Muscle of leg (tissue), 16 donors: ENCODE measurements at places on chromosomes 11 and 22.

GRCh38 chr11:81459766-81460306 lies 1273.8 kb downstream of the FAM181B start:
- no peak overlapping the region for H3K4me3 ChIP-seq
- no peaks in the 10 kb centered on the region for H3K4me1 ChIP-seq
- H3K27me3 ChIP-seq, result no peaks in the 10 kb centered on the region
- no peaks in the 10 kb centered on the region for H3K36me3 ChIP-seq
- DNase-seq, result no peak
- H3K27ac ChIP-seq, result no peak overlapping the region

GRCh38 chr11:65116370-65117205 lies 913 bp downstream of the ZNHIT2 start:
- no peak overlapping the region for H3K27ac ChIP-seq
- H3K4me1 ChIP-seq, result peaks cover 47% of the 10 kb centered on the region
- DNase-seq, result no peak
- peaks cover 7% of the 10 kb centered on the region for H3K27me3 ChIP-seq
- H3K4me3 ChIP-seq, result peak overlapping the region; percentile 94

DNA sequence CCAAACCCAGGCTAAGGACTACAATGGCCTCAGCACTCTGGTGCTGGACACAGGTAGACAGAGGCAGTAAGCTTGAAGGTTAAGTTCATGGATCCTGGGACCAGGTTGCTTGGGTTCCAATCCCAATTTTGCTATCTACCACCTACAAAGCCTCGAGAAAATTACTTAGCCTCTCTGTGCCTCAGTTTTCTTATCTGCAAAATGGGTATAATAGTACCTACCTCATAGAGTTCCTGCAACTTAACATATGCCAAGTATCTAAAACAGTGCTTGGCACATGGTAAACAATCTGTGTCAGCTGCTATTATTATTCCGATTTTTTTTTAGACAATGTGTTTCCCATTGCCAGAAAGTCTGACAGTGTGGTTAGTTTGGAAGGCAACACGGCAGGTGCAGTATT lies 37.5 kb downstream of the SYN3 start:
- H3K4me1 ChIP-seq, result no peaks in the 10 kb centered on the region
- no peaks in the 10 kb centered on the region for H3K27me3 ChIP-seq
- H3K36me3 ChIP-seq, result no peaks in the 10 kb centered on the region

DNA sequence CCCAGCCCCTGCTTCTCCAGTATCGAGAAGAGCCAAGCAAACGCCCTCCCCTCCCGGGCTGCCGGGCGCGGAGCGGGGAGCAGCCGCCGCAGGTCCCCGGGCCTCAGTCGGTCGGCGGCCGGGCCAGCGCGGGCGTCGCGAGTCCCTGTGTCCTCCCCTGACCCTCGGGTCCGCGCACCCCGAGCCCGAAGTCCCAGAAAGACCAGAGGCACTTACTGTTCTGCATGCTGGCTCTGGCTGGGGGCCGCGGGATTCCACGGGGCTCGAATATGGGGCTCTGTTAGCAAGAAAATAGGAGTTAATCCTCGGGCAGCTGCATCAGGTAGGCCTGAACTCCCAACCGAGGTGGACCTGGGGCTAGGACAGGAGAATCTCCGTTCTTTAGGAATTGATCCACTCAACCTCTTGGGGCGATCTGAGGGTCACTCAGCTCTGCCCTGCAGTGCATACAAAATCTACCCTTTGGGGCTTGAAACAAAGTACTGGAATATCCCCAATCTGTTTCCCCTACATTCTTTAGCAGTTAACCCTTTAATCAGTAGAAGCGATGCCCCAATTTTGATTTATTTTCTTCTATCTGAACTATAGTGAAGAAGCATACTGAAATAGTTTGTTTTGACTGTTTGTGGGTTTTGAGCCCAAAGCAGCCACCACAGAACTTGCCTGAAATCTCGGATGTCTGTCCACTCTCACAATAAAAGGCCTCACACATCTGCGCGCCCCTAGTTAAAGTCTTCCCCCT lies 4.8 kb downstream of the PAX6 start:
- H3K36me3 ChIP-seq, result no peaks in the 10 kb centered on the region
- H3K4me1 ChIP-seq, result peaks cover 42% of the 10 kb centered on the region
- no peak for DNase-seq
- no peak overlapping the region for H3K27ac ChIP-seq
- no peak overlapping the region for H3K4me3 ChIP-seq

- no peak for DNase-seq
- no peak overlapping the region for H3K4me3 ChIP-seq
- H3K36me3 ChIP-seq, result peaks cover 50% of the 10 kb centered on the region
- H3K27ac ChIP-seq, result no peak overlapping the region
Observed at GRCh38 chr11:217704-218103, 10.2 kb downstream of the RIC8A start.

GRCh38 chr11:117068303-117068860 lies 29.8 kb downstream of the SIK3 start:
- no peaks in the 10 kb centered on the region for H3K27me3 ChIP-seq
- no peaks in the 10 kb centered on the region for H3K36me3 ChIP-seq
- no peaks in the 10 kb centered on the region for H3K4me1 ChIP-seq
- no peak overlapping the region for H3K4me3 ChIP-seq
- H3K27ac ChIP-seq, result no peak overlapping the region
- DNase-seq, result no peak

GRCh38 chr22:20866736-20867135 lies 7.9 kb downstream of the SNAP29 start:
- peak overlapping the region; percentile 74 for H3K27ac ChIP-seq
- peaks cover 9% of the 10 kb centered on the region for H3K4me1 ChIP-seq
- H3K27me3 ChIP-seq, result no peaks in the 10 kb centered on the region
- no peak overlapping the region for H3K4me3 ChIP-seq
- DNase-seq, result no peak
- peaks cover 43% of the 10 kb centered on the region for H3K36me3 ChIP-seq

DNA sequence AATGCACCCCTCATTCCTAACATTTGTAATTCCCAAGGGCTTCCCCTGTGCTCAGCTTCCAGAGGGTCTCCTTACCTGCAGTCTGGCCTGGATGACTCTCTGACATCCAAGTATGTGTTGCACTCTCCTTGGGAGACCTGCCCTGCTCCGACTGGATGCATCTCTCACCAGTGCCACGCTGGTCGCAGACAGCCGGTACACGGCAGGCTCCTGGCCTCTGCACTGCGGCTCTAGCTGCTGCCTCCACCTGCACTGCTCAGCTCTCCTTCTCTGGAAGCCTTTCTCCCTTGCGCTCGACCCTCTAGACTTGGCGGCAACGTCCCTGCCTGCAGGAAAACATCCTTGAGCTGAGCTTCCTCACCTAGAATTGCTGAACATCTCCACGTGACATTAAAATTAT lies 685.9 kb downstream of the BRD1 start:
- no peaks in the 10 kb centered on the region for H3K4me1 ChIP-seq
- H3K27ac ChIP-seq, result no peak overlapping the region
- no peaks in the 10 kb centered on the region for H3K36me3 ChIP-seq
- H3K4me3 ChIP-seq, result no peak overlapping the region
- peaks cover 5% of the 10 kb centered on the region for H3K27me3 ChIP-seq

GRCh38 chr11:79113054-79113690 lies 327.7 kb downstream of the TENM4 start:
- no peaks in the 10 kb centered on the region for H3K27me3 ChIP-seq
- H3K4me3 ChIP-seq, result no peak overlapping the region
- no peaks in the 10 kb centered on the region for H3K36me3 ChIP-seq
- H3K27ac ChIP-seq, result peak overlapping the region; percentile 23
- DNase-seq, result peak; percentile 62
- peaks cover 32% of the 10 kb centered on the region for H3K4me1 ChIP-seq

GRCh38 chr22:26675687-26676268 lies 18.4 kb downstream of the MIAT start:
- H3K4me1 ChIP-seq, result peaks cover 24% of the 10 kb centered on the region
- H3K36me3 ChIP-seq, result no peaks in the 10 kb centered on the region
- no peak overlapping the region for H3K4me3 ChIP-seq
- no peak overlapping the region for H3K27ac ChIP-seq
- DNase-seq, result no peak

DNA sequence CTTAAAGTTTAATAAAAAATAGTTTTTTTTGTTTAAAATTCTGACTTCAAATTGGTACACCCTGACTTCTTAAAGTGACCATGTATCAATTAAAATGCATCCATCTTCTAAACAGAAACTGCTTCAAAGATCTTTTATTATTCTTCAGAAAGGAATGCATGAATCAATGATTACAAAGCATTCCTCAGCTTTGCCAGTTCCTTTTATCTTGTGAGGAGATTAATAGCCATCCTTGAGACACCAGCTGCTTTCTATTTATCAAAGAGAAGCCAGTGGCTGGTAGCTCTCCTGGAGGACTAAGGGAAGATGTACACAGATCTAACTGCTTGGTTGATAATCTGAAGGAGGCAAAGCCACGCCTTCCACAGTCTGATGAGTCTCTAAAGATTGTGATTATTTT lies 2222.5 kb downstream of the LRRC4C start:
- H3K4me3 ChIP-seq, result no peak overlapping the region
- H3K27me3 ChIP-seq, result no peaks in the 10 kb centered on the region
- no peaks in the 10 kb centered on the region for H3K4me1 ChIP-seq

DNA sequence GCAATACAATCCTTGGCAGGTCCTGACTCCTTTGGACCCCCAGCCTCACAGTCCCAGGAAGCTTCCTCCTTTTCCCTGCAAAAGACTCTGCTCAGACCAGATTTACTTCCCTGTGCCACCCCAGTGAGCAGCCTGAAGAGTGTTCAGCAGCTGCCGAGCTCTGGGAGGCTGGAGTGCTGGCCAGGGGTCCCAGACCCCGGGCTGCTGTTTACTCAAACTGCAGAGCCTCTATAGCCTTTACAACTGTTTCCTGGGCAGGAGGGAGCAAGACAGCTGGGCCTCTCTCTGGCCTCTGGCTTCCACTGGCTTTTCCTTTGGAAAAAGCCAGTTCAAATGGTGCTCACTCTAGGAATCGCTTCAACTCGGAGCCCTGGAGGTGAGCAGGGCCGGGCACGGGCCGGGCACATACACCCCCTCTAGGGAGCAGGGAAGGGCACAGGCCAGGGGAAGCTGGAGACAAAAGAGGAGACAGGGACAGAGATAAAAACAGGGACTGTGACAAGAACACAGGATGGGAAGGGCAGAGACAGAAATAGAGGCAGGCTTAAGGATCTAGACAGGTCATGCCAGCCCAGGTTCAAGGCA lies 932 bp downstream of the IRAG1 start:
- H3K27me3 ChIP-seq, result no peaks in the 10 kb centered on the region
- peaks cover 26% of the 10 kb centered on the region for H3K4me1 ChIP-seq
- H3K36me3 ChIP-seq, result no peaks in the 10 kb centered on the region
- peak overlapping the region; percentile 18 for H3K4me3 ChIP-seq
- peak overlapping the region; percentile 57 for H3K27ac ChIP-seq

- H3K27ac ChIP-seq, result no peak overlapping the region
- H3K36me3 ChIP-seq, result peaks cover 10% of the 10 kb centered on the region
- peaks cover 37% of the 10 kb centered on the region for H3K4me1 ChIP-seq
- no peak for DNase-seq
Observed at GRCh38 chr22:30610299-30610698, 3.3 kb downstream of the TCN2 start.

DNA sequence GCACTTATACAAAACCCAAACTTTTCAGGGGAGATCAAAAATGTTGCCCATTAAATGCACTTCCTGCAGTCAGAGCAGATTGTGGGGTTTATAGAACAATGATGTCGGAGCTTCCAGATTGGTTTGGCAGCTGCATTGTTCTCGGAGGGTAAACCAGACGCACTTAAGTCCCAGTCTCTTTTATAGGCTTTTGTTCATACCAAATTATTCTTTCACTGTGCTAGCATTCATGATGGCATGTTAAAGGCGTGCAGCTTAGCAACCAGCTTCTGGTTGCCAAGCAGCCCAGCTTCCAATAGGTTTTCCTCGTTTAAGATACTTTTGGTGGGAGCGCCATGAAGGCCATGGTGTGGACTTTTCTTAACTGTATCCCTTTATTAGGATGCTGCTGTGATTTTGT lies 40.9 kb downstream of the ZC3H12C start:
- H3K27ac ChIP-seq, result no peak overlapping the region
- DNase-seq, result peak; percentile 28
- no peaks in the 10 kb centered on the region for H3K27me3 ChIP-seq
- no peak overlapping the region for H3K4me3 ChIP-seq
- no peaks in the 10 kb centered on the region for H3K36me3 ChIP-seq
- peaks cover 5% of the 10 kb centered on the region for H3K4me1 ChIP-seq

DNA sequence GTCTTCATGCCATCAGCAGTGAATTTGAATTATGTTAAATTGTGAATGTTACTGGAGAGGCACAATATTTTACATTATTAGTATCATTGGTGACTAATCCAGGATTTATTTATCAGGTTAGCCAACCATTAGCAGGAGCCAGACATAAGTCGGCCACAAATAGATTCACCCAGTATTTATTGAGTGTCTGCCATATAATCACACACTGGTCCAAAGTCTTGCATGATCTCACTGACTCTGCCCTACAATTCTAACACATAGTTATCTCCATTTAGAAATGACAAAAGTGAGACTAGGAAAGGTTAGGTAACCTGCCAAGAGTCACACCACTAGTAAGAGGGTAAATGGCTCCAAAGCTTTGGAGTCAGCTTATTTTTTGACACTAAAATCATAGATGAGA lies 179.6 kb downstream of the BLID start:
- H3K27ac ChIP-seq, result no peak overlapping the region
- H3K4me1 ChIP-seq, result no peaks in the 10 kb centered on the region
- no peaks in the 10 kb centered on the region for H3K36me3 ChIP-seq
- no peaks in the 10 kb centered on the region for H3K27me3 ChIP-seq
- no peak overlapping the region for H3K4me3 ChIP-seq
- DNase-seq, result no peak

DNA sequence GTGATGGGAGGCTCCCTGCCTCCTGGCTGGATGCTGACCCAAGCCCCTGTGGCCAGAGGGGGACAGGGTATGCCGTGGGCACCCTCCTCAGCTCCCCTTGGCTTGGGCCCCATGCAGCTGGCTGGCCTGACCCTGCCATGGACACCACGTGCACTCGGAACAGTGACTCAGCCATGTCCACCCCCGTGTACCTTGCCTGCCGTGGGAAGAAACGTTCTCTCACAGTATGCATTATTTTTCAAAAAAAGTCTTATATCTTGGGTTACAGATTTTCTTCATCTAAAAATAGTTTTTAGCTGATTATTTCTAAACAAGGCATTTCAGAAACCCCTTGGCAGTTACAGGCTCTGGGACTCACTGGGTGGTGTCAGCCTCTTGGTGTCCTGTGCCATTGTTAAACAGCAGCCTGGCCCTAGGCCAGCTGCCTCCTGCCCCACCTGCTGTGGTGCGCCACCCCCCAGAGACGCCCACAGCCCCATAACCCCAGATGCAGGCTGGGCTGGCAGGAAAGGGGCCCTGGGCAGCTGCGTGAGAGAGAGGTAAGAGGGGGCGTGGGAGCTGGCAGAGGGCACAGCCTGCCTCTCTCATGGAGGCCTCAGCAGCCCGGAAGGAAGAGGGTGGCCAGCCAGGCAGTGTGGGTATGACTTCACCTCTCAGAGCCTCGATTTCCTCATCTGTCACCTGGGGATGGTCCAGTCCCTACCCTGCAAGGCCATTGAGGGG lies 99.8 kb downstream of the MORC2 start:
- H3K36me3 ChIP-seq, result no peaks in the 10 kb centered on the region
- no peak overlapping the region for H3K4me3 ChIP-seq
- DNase-seq, result no peak
- peaks cover 12% of the 10 kb centered on the region for H3K4me1 ChIP-seq

GRCh38 chr11:66159324-66159984 lies 89.4 kb downstream of the PACS1 start:
- no peaks in the 10 kb centered on the region for H3K36me3 ChIP-seq
- H3K4me1 ChIP-seq, result no peaks in the 10 kb centered on the region
- no peak for DNase-seq
- no peaks in the 10 kb centered on the region for H3K27me3 ChIP-seq
- H3K27ac ChIP-seq, result no peak overlapping the region
- H3K4me3 ChIP-seq, result no peak overlapping the region

- DNase-seq, result peak; percentile 86
- H3K27ac ChIP-seq, result no peak overlapping the region
- H3K27me3 ChIP-seq, result peaks cover 2% of the 10 kb centered on the region
- no peak overlapping the region for H3K4me3 ChIP-seq
- no peaks in the 10 kb centered on the region for H3K4me1 ChIP-seq
- no peaks in the 10 kb centered on the region for H3K36me3 ChIP-seq
Observed at GRCh38 chr11:102495161-102496042, 35.1 kb downstream of the MMP7 start.
